ENCODE measurements at places on chromosomes 11 and 22.

DNA sequence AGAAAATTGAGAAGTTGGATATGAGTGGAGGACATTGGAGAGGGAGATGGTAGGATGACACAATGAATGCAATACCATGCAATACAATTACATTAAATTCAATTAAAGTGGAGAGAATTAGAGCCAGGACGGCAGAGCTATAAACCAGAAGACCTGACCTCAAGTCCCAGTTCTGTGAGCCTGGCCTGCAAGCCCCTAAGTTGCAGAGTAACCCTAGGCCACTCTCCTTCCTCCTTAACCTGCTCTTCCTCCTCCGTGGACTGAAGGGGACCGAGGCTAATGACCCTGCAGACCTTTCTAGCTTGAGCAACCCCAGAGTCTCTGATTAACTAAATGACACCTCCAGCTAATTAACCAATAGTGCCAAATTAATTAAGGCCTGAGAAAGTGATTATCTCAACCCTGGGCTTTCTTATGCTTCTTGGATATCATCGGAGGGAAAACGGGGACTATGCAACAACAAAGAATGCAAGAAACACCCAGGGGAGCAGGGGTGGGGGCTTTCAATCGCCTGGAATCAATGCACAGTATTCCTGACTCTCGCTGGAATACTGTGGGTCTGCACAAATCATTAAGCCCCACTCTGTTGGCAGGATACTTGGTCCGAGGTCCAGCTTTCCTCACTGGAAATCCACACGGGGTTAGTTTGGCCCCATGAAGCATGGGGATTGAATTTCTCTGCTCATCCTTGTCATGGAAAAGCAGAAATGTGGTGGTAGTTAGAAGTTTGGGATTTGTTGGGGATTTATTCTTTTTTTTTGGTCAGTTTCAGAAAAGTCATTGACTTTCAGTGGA is 548.3 kb downstream of the MN1 start:
- no peak for DNase-seq

GRCh38 chr11:72512956-72513355 is 78.6 kb upstream of the CLPB start:
- no peak for DNase-seq

DNA sequence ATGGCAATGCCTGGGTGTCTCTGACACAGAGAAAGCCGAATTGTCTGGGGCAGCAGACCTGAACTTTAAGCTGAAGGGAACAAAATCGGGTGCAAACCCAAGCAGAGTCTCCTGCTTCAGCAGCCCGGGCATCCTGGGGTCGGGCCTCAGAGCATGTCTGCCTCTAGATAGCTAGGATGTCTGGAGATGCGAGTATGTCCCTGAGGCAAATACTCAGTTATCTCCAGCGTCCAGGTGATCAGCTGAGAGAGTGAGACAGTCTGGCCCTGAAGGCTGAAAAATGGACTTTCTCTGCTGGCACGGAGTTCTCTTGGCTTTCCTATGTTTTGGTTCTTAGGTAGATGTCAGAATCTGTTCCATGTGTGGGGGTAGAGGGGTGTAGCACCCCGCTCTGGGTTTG is 3.3 kb downstream of the ADAMTS8 start:
- no peak for DNase-seq

- no peak for DNase-seq
Measured at GRCh38 chr11:23948851-23949250, 548.0 kb upstream of the LUZP2 start.

DNA sequence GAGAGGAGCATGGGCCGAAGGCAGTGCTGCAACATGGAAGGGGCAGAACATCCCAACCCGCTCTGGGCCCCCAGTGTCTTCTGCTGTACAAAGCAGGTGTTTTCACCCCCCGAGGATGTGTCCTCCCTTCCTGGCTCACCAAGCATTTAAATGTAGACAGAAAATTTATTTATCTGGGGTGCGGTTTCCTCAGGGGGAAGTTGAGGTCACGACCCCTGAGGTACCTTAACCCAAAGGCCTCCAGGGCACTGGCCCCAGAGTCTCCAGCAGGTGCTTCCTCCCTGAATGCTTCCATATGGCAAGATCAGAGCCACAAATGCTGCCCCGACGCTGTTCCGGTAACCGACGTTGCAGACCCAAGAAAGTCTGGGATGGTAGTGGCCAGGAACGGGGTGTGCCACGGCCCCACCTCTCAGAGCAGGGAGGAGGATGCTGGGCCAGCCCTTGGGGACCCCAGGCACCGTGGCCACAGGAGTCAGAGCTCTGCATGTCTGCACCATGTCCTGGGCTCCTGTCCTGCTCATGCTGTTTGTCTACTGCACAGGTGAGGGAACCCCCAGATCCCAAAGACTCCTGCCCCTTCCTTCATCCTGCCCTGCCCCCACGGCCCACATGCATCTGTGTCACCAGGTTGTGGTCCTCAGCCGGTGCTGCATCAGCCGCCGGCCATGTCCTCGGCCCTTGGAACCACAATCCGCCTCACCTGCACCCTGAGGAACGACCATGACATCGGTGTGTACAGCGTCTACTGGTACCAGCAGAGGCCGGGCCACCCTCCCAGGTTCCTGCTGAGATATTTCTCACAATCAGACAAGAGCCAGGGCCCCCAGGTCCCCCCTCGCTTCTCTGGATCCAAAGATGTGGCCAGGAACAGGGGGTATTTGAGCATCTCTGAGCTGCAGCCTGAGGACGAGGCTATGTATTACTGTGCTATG is at the start of gene VPREB1:
Gene VPREB1, plus strand, starts transcription at position 471 of the 935 bp plus-strand sequence. Its CDS starts 28 bp downstream, at position 499.
- no peak for DNase-seq

DNA sequence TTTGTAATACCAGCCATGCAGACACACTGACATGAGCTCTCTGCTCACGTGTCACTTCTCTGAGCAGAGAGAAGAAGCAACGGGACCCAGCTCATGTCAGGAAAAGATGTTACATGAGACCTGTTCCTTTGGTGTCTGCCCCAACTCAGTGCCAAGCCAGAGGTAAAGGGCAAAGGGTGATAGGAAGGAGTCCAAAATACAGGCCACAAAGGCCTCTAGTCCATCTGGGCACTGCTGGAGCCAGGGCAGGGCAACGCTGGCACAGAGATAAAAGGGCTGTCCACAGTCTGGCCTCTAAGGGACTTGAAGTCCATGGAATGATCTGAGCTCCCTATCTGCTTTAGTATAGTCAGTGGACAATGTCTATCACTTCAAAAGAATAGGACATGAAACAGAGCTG is 79.3 kb downstream of the SLC1A2 start:
- no peak for DNase-seq

- peak; percentile 83 for DNase-seq
Measured at GRCh38 chr11:47236482-47236881, 12.1 kb downstream of the ACP2 start.

DNA sequence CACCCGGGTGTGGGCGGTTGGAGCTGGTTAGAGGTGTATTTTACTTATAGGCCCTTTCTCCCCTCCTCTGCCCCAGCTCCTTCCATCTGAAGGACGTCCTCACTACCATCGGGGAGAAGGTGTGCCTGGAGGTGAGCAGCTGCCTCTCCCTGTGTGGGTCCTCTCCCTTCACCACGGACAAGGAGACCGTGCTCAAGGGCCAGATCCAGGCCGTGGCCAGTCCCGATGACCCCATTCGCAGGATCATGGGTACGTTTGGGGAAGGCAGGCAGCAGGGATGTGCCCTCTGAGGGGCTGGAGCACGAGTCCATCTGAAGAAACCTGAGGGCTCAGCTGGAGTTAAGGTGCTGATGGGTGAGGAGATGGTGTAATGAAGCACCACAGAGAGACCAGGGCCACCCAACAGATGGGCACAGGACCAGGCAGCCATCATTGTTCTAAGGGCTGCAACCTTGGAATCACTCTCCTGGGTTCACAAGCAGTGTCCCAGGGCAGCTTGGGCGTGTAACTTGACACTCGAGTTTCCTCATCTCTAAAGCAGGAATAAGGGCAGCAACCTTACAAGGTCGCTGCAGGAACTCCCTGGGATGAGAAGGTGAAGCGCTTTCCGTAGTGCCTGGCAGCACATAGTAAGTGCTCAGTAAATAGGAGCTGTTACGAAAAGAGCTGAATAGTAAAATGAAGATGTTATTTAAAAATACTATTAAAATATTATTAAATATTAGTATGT is 29.4 kb downstream of the TCP11L1 start:
- DNase-seq, result no peak

- DNase-seq, result no peak
Measured at GRCh38 chr11:21472261-21472660, 720.6 kb upstream of the ANO5 start.

DNA sequence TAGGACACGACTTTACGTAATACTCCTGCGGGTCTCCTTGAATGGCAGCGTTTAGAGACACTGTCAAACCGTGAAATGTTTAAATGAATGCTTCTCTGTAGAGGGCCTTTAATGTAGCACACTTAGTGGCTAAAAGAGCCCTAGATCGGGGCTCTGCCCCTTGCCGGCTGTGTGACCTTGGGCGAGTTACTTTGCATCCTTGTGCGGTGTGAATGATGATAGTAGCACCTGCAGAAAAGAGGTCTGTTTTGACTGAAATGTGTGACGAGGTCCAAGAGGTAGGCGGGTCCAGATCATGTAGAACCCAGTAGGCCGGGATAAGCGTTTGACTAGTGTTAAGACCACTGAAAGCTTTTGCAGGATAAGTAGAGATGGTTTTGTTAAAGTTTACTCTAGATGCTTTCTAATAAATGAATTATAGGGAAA is 866 bp downstream of the MED17 start:
- peak; percentile 16 for DNase-seq

GRCh38 chr22:29257751-29258181 is 10.0 kb downstream of the RHBDD3 start:
- no peak for DNase-seq

- no peak for DNase-seq
Measured at GRCh38 chr11:83285151-83285770, 906 bp downstream of the CCDC90B start.

DNA sequence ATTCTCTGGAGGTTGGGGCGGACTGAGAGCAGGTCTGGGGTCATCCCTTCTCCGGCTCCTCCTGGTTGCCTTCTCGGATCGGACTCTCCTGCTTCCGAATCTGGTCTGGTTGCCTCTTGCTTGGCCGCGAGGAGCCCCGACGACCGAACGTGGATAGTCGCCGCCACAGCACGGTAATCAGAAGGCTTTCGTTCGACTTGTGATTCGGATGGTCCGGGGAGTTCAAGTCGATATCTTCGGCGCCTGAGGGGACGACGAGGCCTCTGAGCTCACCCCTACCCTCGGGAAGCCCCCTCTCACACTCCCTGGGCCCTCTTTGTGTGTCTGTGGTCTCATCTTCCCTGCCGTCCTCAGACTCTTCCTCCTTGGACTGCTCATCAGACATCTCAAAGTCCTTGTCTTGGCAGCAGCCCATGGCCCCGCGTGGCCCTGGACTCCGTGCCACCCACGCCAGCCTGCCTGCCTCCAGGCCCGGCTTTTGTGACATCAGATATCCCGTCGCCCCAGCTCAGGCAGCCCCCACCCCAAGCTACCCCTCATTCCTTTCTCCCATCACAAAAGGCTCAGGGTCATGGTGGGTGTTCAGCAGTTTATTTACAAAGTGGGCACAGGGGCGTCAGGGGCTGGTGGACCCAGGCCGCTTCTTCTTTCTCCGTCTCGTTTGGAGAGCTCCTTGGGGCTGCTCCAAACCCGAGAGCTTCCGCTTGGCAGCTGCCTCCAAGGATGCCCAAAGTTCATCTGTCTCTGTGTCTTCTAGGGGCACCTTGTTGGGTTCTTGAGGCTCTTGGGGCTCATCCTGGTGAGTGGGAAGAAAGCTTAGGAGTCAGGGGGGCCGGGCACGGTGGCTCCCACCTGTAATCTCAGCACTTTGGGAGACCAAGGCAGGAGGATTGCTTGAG is at the start of gene TEX54:
Gene TEX54, minus strand, starts transcription at position 506 of the 899 bp plus-strand sequence.
- DNase-seq, result peak; percentile 43

DNA sequence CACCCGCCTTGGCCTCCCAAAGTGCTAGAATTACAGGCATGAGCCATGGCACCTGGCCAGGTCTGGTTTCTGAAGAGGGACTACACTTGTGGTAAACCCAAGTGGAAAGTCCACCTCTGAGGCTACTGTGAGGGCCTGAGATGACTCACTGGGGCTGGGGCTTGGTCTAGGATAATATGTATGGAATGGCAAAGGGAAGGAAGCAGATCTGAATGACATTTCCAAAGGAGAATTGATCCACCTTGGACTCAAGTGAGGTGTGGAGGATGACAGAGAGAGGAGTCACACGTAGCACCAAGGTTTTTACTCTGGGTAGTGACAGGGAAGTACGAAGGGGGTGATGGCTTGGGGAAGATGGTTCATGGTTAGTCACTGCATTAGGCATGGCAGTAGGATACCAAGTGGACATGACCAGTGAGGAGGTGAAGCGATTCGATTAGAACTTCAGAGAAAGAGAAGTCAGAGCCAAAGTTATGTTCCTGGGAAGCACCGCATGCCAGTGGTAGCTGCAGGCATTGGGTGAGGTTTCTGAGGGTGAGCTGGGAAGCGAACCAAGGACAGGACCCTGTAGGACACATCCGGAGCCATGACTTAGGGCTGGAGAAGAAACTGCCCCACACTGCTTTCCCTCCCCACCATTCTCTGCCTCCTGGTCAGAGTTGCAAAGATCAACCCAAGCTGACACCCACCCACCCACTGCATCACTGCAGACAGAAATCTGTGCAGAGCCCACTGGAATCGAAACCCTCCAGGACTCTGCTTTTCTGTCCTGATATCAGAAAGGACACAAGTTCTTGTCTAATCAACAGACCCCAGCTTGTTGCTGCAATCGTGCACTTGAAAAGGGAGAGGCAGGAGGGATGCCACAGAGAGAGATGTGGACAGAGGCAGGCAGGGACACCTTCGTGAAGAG is 13.0 kb upstream of the BCL9L start:
- peak; percentile 75 for DNase-seq

DNA sequence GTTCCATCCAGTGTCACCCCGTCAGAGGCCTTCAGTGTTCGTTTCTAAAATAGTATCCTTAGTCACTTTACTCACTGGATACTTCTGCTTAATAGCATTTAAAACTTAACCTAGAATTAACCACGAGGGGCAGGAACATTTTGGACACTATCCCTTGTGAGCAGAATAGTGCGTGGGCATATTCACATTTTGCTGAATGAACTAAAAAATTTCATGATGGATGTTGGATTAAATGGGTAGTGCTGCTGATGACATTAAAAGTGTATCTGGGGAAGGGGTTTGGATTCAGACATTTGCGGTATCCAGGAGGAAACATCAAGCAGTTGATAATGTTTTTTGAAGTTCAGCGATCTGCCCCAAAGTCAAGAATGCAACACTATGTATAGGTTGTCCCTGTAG is 750 bp upstream of the NAT10 start:
- no peak for DNase-seq

GRCh38 chr11:102546923-102547471 is 16.4 kb upstream of the MMP7 start:
- DNase-seq, result no peak

All from iris pigment epithelial cell (primary cell).